ENCODE measurements at places on chromosomes 11 and 22.

DNA sequence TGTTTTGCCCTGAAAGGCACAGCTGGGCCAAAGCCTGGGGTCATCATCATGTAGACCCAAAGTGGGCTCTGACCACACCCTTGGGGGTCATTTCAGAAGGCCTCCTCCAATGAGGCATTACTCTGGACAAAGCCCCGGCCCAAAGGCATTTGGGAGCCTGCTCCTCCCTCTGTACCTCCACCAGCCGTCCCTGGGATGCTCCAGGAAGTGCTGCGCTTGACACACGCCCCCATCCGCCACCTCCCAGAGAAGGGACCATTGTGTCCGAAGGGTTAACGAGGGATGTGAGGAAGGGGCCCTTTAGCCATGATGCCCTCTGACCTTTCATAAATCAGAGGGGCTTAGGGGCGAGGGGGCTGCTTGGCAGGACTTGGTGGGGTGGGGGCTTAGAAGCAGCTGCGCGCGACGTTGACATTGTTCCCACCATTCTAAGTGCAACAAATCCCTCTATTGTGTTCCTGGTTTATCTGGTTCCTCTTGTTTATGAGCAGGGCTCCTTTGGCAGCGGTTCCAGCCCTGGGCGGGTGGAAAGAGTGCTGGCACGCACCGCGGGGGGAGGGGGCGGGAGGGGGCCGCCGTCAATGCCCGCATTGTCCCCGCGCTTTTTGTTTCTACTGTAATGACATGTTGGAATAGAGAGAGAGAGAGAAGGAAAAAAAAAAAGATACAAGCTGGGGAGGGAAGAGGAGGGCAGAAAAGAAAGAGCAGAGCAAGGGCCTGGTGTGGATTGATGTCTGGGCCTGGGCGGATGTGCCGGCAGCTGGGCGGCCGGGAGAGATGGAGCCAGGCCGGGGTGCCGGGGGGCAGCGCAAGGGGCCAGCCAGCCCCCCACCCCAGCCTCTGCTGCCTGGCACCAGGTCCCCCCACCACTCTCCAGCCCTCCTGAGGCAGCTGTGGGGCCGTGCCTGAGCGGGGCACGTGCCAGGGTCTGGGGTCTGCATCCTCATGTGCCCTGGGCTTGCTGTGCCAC, 32.1 kb upstream of the SOX10 start:
- DNase-seq: no peak

GRCh38 chr22:49734390-49734789, 93.3 kb downstream of the BRD1 start:
- DNase-seq: no peak

- DNase-seq: no peak
Measured at GRCh38 chr22:33054001-33054675, 4.0 kb downstream of the SYN3 start.

DNA sequence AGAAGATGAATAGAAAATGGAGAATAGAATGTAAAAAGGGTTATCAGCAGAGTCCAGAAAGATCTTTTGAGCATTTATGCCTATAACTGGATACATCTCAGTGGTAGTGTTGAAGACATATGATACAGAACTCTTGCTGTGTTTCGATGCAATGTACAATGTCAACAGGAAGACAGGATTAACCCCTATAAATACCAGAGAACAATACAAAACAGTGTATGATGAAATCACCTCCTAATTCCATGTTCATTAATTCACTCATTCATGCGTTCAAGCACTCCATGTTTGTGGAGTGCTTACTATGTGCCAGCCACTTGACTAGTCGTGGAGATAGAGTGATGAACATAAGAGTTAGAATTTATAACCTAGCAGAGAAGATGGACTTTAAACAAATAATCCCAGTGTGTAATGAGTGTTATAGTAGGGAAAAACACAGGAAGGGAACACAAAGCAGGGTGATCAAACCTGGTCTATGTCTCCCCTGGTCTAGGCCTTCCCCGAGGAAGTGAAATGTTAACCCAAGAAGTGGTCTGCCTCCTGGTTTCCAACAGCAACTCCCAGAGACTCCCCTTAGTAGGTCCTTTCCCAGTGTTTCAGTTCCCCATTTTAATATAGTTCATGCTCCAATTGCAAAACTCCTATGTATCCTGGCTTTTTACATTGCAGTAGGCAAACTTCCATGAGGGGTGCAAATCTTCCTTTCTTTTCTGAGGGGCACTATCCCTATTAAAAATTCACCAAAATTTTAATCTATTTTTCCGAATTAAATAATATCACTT, 9.1 kb upstream of the SESN3 start:
- DNase-seq: no peak

GRCh38 chr11:77094841-77095365, 7.7 kb upstream of the OMP start:
- DNase-seq: no peak

GRCh38 chr22:27714068-27714467, 87.5 kb downstream of the MN1 start:
- DNase-seq: no peak

GRCh38 chr11:112266410-112266778, 5.7 kb upstream of the PLET1 start:
- no peak for DNase-seq

GRCh38 chr11:5345831-5346230, 2.5 kb upstream of the OR51B5 start:
- no peak for DNase-seq

GRCh38 chr11:88035271-88035670, 140.0 kb downstream of the RAB38 start:
- no peak for DNase-seq

GRCh38 chr11:129387434-129387833, 11.8 kb downstream of the BARX2 start:
- DNase-seq: no peak

DNA sequence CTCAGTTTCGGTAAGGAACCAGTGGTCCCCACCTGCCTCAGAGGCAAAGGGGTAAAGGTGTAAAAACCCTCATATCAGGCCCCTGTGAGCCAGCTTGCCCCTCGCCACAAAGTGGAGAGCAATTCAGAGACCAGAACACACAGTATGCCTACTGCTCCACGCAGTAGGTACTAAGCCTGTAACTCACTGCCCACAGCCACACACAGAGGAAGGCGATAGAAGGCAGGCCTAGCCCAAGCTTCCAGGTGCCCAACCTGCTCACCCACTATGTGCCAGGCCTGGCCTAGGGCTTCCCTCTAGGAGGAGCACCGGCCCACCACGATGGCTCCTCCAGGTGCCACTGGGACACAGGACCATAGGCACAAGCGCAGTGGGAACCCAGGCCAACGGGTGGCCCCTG, 63.1 kb upstream of the TCF20 start:
- no peak for DNase-seq

DNA sequence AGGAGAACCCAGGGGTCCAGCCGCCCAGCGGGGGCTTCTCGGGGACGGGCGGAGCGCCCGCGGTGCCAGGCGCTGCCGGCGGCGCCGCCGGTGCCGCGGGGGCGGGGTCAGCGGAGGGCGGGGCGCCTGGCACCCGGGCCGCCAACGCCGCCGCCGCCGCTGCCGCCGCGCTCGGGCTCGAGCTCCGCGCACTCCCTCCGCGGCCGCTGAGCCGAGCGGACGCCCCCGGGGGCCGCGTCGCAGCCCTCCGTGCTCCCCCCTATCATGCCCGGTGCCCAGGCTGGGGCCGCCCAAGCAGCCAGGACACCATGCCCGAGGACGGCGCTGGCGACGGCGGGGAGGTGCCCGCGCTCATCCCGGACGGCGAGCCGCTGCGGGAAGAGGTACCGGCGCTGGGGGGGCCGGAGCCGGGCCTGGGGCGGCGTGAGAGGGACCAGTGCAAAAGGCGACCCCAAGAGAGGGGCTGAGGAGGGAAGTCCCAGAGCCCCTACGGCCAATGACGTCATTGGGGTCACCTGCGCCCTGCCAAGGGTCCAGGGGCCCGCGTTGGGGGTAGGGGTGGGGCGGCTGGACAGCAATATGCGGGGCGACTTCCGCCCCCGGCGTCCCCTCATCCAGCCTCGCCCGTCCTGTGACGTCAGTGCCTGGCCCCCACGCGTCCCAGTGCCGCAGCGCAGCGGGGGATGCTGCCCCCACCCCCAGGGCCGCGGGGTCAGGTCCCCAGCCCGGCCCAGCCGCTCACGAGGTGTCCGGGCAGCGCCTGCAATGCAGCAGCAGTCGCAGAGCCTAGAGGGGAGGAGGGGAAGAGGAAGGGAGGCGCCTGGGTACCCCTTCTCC, at the start of gene TMEM151A:
TMEM151A (plus strand) TSS at position 189 of the 837 bp plus-strand sequence; CDS start at position 309, 120 bp downstream.
- DNase-seq: no peak

DNA sequence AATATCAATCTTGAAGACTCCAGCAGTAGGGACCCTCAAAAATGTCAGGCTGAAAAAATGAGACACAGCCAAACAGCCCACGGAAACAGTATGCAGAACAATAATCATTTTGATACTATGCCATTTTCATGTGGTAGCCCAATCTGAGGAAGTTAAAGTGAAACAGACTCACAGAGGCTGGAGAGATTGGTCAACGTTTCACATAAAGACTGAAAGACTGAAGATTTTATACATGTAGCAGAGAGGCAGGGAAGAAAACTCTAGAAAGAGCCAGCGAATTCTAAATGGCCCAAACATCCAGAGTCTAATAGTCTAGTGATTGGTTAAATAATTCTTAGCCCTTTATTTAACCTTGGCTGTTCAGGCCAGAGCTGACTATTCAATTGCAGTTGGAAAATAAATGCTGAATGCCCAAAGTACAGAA, 49.4 kb downstream of the MAML2 start:
- DNase-seq: no peak

DNA sequence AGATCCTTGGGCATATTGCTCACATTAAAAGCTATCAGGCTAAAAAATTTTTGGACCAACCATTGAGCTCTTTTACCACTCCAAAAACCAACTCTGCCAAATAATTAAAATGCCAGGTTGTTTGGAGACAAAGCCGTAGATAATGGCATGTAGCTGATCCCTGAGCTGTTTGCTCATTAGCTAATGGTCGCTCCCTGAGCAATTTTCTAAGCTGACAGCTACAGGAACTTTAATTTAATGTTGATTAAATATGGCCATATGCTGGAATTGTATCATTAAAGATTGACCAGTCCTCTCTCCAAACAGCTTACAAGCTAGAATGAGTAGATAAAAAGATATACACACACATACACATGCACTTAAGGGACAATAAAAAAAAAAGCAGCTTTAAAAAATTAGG, 216.2 kb upstream of the ARHGAP20 start:
- DNase-seq: no peak

DNA sequence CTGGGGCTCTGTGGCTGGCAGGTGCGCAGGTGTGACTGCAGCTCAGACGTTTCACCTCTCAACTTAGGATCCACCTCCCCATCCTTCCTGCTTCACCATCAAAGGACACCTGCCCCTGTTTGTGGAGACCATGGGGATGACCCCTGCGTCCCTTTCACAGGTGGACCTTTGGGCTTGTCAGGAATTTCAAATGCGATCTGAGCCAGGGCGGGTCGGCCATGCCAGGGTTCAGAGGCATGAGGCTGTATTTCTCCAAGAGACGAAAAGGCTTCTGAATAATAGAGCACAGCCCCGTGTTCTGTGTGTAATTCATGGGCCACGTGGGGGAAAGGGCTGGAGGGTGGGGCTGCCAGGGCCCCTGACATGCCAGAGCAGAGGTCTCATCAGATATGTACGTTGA, 668.0 kb downstream of the BRD1 start:
- no peak for DNase-seq
